ENCODE measurements at places on chromosomes 16 and 17.
A peak's percentile ranks its signal among the peaks of the same experiment; 100 is the strongest.

- DNase-seq, result no peak
Observed at GRCh38 chr17:8829036-8829941, 30.1 kb upstream of the MFSD6L start.

GRCh38 chr16:87076950-87077749, 240.0 kb downstream of the C16orf95 start:
- DNase-seq, result peak; percentile 70

DNA sequence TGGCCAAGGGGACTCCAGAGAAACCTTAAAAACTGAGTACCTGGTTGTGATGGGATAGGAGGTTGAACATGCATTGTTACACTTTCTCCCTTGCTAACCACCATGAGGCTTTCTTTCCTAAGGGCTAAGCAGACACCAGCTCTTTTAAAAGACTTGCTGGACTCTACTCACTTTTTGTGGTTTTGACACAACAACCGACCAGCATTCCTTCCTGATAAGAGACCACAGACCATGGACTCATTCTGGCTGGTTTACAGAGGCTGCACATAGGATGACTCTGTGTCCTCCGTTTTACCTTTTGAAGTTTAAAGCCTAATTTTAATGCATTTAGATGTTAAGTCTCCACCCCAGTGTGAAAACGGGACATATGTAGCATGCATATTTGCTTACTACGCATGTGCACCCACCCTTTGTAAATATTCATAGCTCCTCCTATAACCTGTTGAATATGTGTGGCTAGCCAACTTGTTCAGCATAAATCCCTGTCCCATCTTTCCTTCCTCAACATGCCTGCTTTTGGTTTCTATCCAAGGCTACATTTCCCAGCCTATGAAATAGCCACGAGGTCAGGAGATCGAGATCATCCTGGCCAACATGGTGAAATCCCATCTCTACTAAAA, 475.9 kb downstream of the GRIN2A start:
- DNase-seq, result peak; percentile 25

DNA sequence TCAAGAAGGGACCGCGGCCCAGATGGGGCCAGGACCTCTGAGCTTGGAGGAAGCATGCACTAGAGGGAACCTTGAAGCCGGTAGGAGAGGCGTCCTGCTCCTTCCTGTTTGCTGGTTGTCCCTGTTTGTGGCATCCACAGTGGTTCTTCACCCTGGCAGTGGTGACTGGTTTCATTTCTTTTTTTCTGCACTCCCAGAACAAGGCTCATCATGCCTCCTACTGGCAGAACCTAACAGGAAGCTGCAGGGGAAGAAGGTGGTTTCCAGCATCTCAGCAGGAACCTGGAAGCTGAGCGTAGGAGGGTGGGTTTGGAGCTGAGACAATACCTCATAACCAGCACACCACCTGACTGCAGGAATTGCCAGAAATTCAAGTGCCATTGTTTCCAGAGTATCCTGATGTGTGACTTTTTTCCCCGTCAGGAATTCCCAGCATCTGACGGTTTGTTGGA, 5.8 kb downstream of the TMEM231 start:
- DNase-seq, result peak; percentile 34

- DNase-seq, result peak; percentile 70
Observed at GRCh38 chr17:8158267-8159031, 4.3 kb downstream of the VAMP2 start.

DNA sequence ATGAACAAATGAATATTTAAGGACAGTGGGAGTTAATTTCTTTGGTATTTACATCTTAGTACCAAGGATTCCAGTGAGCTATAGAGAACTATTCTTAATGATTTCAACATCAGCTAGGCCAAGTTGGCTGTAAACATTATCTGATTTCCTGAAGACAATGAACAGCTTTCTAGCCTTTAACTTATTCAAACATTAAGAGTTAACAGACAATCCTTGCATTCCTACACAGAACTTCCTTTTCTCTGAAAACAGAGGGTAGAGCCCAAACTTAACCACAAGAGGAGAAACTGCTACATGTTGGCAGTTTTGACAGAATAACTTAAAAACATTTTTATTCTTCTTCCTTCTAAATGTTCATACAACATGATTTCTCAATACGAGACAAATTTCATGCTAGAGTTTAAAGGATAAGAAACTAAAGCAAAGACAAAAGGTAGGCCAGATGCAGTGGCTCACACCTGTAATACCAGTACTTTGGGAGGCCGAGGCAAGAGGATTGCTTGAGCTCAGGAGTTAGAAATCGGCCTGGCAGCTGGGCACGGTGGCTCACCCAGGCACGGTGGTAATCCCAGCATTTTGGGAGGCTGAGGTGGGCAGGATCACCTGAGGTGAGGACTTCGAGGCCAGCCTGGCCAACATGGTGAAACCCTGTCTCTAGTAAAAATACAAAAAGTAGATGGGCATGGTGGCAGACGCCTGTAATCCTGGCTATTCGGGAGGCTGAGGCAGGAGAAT, 4.4 kb downstream of the CRLF3 start:
- DNase-seq, result no peak

DNA sequence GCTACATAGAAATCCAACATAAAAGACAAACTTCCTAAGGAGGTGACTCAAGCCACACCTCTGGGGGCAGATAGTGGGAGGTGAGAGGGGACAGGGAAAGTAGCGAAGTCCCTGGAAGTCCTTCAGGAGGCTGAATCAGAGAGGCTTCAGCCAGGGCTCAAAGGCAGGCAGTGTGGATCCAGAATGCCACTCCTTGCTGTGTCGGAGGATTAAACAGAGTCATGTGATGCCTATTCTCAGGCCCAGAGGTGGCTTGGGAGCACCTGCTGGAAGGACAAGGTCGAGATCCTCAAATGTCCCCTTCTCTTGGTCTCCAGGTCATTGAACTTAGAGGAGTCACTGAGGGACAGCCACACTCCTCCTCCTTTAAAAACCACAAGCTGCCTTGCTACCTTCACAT, 391.1 kb downstream of the SOX9 start:
- DNase-seq, result no peak

- no peak for DNase-seq
Observed at GRCh38 chr17:56222255-56222654, 69.0 kb downstream of the ANKFN1 start.

- no peak for DNase-seq
Observed at GRCh38 chr17:82154881-82155331, 56.9 kb upstream of the FASN start.

DNA sequence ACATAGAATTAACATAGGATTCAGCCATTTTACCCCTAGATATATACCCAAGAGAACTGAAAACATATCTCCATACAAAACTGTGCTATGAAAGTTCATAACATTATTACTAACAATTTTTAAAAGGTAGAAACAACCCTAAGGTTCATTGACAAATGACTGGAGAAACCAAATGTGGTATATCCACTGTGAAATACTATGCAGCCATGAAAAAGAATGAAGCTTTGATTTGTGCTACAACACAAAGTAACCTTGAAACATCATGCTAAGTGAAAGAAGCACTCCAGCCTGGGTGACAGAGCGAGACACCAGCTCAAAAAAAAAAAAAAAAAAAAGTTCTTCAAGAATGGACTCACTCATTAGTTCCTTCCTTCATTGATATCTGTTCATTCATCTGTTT, 580 bp downstream of the CD300LD start:
- no peak for DNase-seq

DNA sequence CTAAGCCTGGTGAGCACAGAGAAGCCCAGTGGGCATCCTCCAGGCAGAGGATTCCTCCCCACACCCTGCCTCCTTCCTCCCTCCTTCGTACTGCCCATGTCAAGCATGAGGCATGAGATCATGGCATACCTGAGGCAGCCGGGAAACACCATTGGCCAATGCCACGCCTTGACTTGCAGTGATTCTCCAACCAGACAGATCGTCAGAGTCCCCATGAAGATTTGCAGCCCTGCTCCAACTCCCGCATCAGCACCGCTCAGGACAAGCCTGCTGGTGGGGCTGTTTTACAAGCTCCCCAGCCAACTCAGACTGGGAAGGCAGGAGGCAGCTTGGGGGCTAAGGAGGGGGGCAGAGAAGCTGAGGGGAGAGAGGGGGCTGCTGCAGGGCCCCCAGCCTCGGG, 2.9 kb upstream of the KRT16 start:
- DNase-seq, result no peak

GRCh38 chr16:8740775-8741355, 56.6 kb downstream of the TMEM186 start:
- DNase-seq, result no peak

GRCh38 chr16:63223851-63224250, 1187.6 kb upstream of the CDH8 start:
- no peak for DNase-seq

DNA sequence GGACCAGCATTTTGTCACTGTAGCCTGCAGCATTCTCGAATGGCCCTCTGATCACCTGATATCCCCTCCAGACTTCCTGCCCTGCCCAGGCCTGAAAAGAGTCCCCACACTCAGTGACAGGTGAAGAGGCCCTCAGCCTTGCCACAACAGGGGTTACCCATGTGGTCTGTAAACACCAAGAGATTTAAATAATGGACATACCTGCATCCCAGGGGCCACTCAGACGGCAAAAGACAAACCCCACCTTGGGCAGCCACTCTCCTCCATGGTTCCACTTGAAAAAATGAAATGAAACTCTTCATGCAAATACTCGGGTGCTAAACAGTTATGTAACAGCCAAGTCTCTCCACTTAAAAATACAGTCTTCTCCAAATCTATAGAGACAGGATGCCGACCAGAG, 22.9 kb upstream of the PECAM1 start:
- no peak for DNase-seq

- no peak for DNase-seq
Observed at GRCh38 chr17:77959126-77959925, 823 bp downstream of the TNRC6C start.

GRCh38 chr17:76232342-76232741, 8.0 kb downstream of the RNF157 start:
- DNase-seq, result no peak

DNA sequence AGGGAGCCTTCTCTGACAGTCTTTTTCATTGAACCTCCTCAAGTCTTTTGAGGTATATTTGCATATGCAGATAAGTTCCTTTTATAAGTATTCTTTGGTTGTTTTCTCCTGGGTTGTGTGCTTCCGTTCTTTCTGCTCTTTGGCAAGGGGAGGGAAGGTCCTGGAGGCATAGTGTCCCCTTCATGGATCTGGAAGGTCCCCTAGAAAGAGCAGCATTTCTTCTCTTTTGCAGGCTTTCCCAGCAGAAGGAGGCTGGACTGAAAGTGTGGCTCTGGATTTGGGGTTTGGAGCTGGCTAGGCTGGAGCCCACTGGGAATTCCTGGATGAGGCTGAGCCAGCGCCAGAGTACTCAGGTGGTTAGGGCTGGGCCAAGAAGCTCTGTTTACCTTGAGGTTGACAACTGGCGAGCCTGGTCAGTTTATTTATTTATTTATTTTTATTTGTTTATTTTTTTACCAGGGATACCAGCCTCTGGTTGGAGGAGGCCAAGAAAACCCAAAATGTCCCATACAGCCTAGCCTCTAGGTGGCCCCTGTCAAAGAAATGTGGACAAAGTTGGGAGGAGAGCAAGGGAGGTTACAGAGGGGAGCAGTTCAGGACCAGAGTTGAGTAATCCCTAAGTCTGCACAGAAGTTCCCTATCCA, 5.4 kb upstream of the TOP2A start:
- DNase-seq, result no peak

- no peak for DNase-seq
Observed at GRCh38 chr16:85389679-85390470, 223.2 kb upstream of the GSE1 start.

DNA sequence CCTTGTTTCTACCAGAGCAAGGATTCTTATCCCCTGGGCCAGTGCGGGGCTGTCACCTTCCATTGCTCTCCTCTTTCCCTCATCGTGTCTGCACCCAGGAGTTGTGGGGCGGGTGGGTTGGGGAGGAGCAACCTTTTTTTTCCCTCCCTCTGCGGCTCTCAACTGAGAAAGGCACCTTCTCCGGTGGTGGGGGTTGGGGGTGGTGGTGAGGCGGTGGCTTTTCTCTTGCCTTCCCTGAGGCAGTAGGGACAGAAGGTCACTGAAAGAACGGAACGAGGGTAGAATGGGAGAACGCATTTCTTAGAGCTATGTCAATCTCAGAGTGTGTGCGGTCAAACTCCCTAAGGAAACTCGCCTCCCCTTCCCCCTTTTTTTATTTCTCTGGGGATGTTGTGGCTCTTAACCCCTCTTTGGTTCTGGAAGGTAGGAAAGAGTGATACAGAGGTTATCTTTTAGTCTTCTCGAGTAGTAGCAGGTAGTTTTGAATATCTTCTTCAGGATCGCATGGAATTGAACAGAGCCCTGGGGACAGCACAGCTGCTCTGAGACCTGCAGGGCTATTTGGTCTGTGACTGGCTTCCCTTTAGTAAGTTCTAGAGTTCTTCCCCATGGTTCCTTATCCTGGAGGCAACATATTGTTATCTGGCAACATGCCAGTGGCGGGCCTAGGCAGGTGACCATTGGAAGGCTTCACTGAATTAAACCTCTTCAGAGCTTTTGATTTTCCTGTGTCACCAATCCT, 994 bp downstream of the CLTC start:
- peak; percentile 42 for DNase-seq

DNA sequence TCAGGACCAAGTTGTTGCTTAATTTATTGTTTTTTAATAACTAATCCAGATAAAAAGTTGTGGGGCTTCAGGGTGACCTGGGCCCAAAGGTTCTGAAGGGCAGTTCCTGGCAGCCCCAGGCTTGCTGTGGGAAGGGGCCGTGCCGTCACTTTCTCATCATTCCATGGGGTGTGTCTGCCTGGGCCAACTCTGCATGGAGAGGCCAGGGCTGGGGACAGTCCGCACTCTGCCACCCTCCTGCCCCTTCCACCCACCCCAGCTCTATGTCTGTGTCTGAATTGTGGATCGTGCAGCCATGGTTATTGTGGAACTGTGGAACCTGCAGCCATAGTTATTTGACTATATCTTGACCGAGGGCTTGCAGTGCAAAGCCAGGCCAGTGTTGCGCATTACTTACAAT, 4.0 kb downstream of the LIMD2 start:
- no peak for DNase-seq

DNA sequence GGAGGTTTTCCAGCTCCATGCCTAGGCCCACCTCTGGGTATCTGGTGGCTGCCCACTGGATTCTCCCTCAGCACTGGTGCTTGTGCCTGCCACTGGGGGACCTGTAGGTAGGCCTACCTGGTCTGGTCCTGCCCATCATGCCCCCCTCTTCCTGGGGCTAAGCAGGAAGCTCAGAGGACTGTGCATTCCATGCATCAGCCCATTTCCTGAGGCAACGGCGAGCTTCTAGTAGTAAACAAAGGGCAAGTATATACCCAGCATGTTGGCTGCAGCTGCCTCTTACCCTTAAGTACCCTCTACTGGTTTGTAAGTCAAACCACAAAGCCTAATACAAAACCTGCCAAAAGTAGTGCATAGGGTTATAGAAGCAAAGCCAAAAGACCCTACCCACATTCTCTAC, 37.5 kb downstream of the SDR42E1 start:
- no peak for DNase-seq

Data from RCC 7860 (cell line).